ENCODE measurements at places on chromosomes 7 and 10.

DNA sequence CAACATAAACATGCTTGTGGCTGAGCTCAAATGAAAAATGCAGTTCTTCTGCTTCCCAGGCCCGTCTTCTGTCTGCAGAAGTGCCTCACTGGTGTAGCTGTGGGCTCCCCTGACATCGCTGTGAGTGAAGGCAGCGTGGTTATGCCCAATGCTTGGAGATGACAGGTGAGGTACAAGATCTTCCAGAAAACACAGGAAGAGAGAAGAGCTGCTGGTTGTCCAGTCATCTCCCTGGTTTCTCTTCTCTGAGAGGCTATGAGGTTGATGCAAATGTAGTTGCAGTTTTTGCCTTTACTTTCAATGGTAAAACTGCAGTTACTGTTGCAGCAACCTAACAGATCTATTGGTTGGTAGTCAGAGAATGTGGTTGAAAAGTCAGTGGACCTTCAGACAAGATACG, 223.6 kb downstream of the GATA3 start:
- no peak for DNase-seq

DNA sequence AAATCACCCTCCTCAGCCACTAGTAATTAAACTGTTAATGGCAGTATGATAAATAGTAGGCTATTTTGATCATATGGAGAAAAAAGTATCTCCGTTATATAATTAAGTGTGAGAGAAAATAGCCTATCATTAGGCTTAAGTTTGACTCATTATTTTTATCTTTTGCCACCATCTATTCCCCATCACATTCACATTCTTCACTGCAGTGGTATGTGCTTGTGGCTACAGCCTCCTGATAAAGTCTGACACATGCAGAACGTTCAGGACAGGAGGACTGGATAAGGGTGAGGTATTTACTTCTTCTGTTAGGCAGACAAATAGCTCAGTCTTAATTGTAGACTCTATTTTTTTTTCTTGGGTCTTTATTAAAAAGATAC, 5.8 kb downstream of the NEBL start:
- no peak for DNase-seq

GRCh38 chr7:132815696-132816311, 239.5 kb upstream of the PLXNA4 start:
- no peak for DNase-seq

GRCh38 chr10:43689955-43690771, 41.5 kb upstream of the ZNF32 start:
- DNase-seq, result peak; percentile 77

- DNase-seq, result no peak
Observed at GRCh38 chr10:78331391-78331922, 297.8 kb downstream of the RPS24 start.

GRCh38 chr10:128952856-128953255, 514.2 kb upstream of the MGMT start:
- no peak for DNase-seq

DNA sequence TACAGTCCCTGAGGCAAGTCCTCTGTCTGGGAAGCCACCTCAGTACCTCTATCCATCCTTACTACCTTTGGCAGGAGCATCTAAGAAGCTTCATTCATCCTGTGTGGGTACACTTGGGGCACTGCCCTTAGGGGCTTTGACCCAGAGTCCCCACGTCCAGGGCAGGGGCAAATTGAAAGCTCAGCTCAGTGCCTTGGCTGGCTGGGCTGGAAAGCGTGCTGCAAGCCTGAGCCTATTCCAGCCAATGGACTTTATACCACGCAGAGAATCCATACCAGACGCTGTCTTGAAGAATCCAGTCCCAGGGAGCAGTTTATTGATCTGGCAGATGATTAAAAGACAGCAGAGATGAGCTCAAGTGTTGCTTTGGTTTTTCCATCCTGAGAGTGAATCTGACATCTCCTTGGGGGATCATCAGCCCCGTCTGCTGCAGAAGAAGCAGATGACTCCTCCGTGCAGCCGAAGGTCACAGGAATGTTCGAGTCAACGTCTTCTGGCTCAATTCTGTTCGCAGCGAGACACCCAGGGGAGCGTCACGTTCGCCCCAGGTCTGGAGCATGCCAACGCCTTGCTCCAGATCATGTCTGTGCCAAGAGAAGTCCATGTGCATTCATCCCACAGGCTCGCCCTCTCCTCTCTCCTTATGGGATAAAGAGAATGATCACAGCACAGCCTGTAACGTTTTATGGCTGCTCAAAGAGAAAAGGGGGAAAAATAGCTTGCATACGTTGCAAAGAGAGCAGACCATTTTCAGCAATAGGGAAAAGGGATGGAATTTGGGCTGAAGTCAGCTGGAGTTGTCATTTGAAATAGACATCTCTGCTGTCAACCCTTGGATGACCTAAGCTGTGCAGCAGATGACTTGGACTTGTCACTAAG, 35.8 kb upstream of the LYZL1 start:
- no peak for DNase-seq

- no peak for DNase-seq
Observed at GRCh38 chr7:36208997-36209813, 56.2 kb downstream of the EEPD1 start.

DNA sequence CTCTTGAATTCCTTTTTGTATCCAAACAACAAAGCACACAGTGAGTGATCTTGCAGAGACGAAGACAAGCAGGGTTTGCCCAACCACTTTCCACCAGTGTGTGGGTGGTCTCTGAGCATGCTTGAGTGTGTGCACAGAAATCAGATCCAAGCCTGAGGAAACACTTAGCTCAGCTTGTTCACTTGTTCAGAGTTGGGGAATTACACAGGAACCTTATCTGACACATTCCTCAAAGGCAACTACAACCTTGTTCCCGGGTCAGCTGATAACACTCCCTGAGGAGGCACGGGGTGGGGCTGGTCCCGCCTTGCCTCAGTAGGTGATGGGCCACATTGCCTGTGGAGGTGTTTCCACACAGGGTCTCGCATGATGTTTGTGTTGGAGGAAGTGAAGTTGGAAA, 216.9 kb downstream of the DYNC1I1 start:
- DNase-seq, result no peak

- no peak for DNase-seq
Observed at GRCh38 chr10:21624951-21625350, 90.9 kb downstream of the MLLT10 start.

- no peak for DNase-seq
Observed at GRCh38 chr7:110762546-110763225, 328.2 kb upstream of the LRRN3 start.

- DNase-seq, result no peak
Observed at GRCh38 chr10:5871596-5871995, 18.1 kb downstream of the ANKRD16 start.

- no peak for DNase-seq
Observed at GRCh38 chr10:97018251-97019212, 167.2 kb downstream of the SLIT1 start.

- no peak for DNase-seq
Observed at GRCh38 chr10:93064874-93065660, 4.5 kb downstream of the CYP26C1 start.

GRCh38 chr7:133723044-133723443, 404.1 kb upstream of the LRGUK start:
- no peak for DNase-seq

DNA sequence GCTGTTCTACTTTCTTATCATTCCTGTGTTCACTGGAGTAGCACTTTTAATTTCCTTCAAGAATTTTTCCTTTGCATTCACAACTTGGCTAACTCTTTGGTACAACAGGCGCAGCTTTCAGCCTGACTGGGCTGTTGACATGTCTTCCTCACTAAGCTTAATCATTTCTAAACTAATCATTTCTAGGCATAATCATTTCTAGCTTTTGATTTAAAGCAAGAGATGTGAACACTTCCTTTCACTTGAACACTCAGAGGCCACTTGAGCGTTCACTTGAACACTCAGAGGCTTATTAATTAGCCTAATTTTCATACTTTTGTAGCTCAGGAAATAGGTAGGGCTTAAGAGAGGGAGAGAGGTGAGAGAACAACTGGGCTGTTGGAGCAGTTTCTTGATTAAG, 15.9 kb downstream of the C10orf90 start:
- no peak for DNase-seq

GRCh38 chr7:4145576-4145975, 536.5 kb upstream of the FOXK1 start:
- no peak for DNase-seq

GRCh38 chr7:30710669-30711068, 28.4 kb upstream of the CRHR2 start:
- DNase-seq, result no peak

- no peak for DNase-seq
Observed at GRCh38 chr7:75559355-75559975, 67.3 kb downstream of the SPDYE5 start.

- no peak for DNase-seq
Observed at GRCh38 chr10:89655722-89656121, 10.7 kb upstream of the PANK1 start.

GRCh38 chr10:47039562-47039913, 128.3 kb downstream of the PTPN20 start:
- DNase-seq, result no peak

- DNase-seq, result no peak
Observed at GRCh38 chr7:154777489-154777888, 225.4 kb downstream of the PAXIP1 start.

DNA sequence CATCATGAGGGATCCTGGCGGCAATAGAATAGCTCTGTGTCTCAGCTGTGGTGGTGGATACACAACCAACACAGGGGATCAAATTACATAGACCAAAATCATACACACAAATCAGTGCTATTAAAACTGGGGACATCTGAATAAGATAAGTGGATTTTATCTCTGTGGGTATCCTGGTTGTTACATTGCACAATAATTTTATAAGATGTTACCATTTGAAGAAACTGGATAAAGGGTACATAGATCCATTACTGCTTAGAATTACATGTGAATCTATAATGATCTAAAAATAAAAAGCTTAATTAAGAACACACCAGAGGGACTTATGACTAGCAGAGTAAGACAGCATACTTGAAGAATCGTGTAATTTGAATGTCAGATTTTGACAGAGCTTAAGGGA, 8.2 kb upstream of the FAM3C start:
- DNase-seq, result no peak

GRCh38 chr10:79186486-79187120, 117.8 kb downstream of the ZMIZ1 start:
- no peak for DNase-seq

DNA sequence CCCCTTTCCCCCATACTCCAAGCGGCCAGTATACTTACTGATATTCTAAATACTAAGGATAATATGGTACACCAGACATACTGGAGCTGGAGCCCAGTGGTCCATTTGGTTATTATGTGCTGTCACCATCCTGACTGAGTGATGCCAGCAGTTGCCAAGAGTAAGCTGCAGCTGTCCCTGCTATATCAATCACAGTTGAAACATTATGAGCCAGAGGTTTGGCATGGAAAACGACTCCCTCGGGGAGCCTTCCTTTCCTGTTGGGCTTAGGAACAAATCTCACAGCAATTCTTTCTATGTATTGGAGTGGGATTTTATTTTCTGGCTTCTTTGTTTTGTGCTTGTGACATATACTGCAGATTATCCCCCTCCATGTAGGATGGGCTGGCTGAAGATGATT, 32.6 kb downstream of the STRIP2 start:
- no peak for DNase-seq

DNA sequence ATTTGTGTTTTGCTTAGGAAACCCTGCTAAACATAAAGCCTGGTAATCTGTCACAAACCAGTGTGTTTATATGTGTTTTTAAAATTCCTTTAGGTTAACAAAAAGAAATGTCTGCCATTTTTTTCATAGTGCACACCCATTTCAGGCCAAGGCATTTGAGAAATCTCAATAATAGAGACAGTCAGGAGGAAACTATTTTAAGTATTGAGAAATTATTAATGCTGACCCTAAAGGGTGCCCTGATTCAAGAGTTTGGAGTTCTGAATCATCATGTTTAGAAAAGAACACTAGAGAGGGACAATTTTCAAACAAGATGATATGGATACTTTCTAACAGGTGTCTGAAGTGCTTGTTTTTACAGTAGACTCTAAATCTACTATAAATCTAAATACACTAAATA, 28.7 kb downstream of the MALRD1 start:
- no peak for DNase-seq

DNA sequence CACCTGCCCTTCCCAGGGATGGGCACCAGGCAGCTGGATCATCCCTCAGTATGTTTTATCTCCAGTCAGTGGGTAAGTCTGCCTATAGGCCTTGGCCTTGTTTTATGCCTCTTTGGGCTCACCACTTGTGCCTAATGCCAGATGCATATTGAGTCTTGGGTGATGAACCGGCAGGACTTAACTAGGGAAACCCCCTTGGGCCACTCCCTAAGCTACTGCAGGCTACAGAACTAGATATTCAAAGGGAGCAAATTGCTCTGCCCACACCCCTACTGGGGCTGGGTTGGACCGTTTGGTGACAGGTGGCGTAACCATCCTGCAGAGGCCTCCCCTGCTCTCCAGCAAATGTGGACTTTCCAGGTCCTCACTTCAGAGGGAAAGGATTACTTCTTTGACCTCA, 115.7 kb upstream of the GDF10 start:
- no peak for DNase-seq

GRCh38 chr7:130490888-130491804, 739 bp upstream of the MEST start:
- DNase-seq, result peak; percentile 20

DNA sequence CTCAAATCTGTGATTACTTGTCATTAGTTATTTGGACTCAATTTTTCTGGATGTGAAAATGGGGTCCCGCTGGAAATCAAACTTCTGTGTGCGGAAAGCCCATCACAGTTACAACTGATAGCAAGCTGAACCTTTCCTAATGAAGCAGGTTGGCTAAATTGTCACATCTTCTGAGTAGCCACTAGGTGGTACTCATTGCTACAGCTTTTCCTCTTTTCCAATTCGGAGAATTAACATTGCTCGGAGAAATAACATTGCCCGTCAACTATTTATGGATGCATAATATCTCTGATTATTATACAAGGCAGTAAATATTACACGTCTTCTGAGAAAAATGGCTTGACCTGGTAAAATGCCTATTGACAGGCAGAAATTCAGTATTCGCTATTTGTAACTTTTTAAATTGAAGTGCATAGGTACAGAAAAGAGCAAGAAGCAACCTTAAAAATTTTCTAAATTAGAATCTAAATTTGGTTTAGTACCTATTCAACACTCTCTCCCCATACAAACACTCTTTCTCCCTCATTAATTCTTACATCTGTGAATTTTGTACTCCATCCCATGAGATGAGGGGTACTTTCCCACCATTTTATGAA, 17.3 kb upstream of the BLOC1S2 start:
- DNase-seq, result no peak

- no peak for DNase-seq
Observed at GRCh38 chr7:134186801-134187200, 59.7 kb downstream of the LRGUK start.

GRCh38 chr7:11120675-11121220, 147.1 kb downstream of the PHF14 start:
- DNase-seq, result no peak

GRCh38 chr7:45919993-45920459, 1.0 kb downstream of the IGFBP3 start:
- DNase-seq, result no peak

DNA sequence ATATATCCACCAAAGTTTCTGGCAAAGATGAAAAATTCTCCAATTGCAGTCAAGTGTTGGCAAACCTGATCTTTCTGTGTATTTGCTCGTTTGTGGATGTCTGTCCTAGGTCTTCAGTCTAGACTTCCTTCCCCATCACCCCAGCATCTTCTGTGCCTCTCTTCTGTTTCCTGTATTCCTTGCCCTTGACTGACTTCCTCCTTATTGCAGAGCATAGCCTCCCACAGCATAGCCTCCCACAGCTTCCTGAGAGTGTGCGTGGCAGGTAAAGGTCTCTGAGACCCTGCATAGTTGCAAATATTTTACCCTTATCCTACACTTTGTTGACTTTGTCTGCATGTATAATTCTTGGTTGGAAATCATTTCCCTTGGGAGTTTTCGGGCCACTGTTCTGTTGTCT, 18.4 kb downstream of the SLC18A2 start:
- DNase-seq, result no peak

- DNase-seq, result no peak
Observed at GRCh38 chr7:79702116-79702515, 248.6 kb upstream of the MAGI2 start.

Data from stimulated activated CD4-positive, alpha-beta T cell treated with anti-CD3 and anti-CD28 coated beads, Interleukin-12 subunit alpha, Interleukin-12 subunit beta, amount 100 ng/mL, for 48 hours (primary cell).